Activated CD4-positive, alpha-beta T cell treated with anti-CD3 and anti-CD28 coated beads for 4 hours (primary cell): ENCODE measurements at places on chromosomes 7 and 10.

DNA sequence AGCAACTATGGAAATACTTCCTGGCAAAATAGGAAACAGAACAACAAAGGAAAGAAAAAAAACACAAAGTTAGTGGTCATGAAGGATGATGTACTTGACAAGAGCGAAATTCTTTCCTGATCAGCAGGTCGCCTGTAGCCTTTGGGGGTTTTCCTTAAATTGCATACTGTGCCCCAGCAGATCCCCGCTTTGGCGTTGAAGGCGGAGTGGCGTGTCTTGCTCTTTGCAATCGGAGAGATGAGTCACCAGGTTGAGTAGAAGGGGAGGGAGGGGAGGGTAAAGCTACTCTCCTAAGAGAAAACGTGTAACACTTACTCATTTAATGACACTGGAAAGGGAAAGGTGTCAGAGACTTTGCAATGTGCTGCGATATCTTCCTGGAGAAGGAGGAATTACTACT lies 587.2 kb downstream of the SORCS1 start:
- DNase-seq: no peak

DNA sequence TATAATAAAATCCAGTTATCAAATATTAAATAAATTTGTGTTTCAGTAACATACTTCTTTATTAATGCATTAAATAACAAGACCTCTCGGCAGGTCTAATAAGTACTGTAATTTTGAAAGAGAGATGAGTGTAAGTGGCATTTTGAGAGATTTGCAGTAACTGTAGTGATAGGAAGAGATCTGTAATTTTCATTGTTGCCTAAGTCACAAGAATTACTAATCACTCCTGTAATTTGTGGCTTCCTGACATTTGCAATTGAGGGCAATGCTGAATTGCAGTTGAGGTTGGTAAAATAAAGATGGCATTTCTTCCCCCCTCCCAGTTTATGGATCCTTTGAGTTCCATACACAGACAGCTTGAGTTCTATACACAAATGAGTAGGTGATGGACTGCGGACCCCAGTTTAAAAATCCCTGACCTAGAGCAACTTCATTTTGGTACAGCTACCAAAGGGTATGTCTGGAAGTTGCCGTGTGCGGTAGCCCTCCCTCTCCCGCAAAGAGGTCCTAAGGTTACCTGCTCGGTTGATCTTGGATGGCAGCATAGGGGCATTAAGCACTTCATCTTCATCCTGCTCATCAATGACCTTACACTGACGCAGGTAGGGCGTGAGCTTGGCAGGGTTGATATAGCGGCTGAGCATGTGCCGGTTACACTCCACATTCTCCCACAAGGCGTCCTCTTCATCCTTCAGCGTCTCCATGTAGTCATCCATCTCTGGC lies 96.4 kb downstream of the CARD11 start:
- no peak for DNase-seq

DNA sequence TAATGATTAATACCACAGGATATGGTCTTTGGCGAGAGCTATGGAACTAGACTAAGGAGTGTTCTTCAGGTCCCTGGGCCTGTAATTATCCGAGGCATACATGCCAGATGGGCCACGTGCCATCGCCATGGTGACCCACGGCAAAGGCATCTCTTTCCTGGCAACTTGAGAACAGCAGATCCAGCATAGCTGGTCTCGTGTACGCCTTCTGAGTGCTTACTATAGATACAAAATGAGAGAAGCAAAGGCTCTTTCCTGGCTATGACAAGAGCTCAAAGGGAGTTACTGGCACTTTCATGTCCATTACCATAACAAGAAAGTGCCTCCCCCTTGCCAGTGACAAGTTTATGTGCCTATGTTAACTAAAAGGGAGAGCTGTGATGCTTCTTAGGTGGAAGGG lies 26.0 kb upstream of the GLI3 start:
- no peak for DNase-seq

DNA sequence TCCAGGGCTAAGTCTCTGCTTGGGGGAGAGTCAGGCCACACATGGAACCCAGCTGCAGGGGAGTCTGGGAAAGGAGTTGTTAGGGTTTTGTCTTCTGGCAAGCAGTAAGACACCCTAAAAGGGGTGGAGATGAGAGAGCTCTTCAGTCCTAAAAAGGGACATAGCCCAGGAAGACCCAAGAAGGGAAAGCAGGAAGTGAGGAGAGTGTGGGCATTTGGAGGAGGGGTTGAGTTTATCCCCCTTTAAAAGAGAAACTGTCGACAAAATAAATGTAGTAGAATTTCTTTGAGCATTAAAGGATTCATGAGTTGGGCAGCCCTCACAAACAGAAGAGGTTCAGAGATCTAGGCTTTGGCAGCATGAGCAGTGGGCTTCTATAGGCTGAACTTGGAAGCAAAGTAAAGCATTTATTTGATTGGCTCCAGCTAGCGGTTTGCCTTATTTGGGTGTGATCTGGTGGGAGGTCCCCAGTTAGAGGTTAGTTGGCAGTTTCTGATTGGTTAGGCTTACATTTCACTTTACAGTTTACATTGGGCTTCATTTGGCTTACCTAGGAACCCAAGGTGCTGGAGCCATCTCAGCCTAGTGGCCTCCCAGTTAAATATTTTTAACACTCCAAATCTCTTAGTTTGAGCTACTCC lies 246.7 kb downstream of the CAMK1D start:
- DNase-seq: no peak

DNA sequence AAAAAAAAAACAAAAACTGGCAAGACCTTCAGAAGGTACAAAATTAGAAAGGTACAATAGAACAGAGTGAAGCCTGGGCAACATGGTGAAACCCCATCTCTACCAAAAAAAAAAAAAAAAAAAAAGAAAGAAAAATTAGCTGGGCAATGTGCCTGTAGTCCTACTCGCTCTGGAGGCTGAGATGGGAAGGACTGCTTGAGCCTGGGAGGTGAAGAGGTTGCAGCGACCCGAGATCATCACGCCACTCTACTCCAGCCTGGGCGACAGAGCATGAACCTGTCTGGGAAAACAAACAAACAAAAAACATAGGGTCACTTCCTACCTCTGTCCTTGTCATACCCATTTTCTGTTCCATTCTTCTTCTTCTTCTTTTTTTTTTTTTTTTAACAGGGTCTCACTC lies 45.6 kb upstream of the DLG5 start:
- DNase-seq: no peak

DNA sequence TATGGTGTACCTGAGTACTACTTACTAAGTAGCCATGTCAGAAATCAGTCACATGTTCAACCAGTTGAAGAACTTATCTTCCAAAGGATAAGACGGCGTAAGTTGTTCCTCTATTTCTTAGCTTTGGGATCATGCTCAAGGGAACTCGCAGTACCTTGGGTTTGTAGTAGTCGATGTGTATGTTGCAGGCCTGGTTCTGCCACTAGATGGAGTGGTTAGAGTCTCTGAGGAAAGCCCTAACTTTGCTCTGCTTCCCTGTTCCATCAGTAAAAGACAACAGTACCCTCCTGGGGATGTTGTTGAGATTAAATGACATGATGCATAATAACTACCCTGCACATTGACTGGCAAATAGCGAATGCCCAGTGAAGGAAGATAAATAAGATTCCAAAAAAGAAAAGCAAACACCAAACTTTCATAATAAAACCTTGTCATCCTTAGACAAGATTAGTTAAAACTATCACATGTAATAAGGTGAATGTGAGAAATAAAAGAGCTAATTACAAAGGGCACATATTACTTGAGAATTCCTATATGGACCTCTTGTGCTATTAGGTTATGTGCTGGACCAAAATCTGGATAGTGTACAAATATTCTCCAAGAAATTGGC lies 165.9 kb downstream of the ABCA13 start:
- no peak for DNase-seq

- no peak for DNase-seq
Measured at GRCh38 chr7:82141427-82141826, 302.1 kb downstream of the CACNA2D1 start.

- no peak for DNase-seq
Measured at GRCh38 chr7:108836256-108836655, 266.6 kb downstream of the DNAJB9 start.

DNA sequence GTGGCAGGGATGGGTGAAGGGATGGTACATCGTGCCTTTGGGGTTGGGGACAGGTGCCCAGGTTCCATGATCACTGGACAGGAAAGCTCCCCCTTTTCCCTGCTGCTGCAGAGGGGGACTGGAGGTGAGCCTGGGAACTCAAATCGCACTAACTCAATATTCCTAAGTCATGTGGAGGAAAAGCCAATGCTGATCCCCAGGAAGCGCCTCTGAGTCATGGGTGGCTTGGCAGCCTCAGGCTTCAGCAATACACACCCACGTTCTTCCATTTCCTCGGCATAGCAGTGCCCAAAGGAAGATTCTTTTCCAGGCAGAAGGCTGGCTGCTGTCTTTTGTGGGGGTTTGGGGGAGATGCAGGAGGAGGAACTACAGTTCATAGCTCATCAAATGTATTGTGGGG lies 165.8 kb downstream of the CCDC3 start:
- DNase-seq: no peak

DNA sequence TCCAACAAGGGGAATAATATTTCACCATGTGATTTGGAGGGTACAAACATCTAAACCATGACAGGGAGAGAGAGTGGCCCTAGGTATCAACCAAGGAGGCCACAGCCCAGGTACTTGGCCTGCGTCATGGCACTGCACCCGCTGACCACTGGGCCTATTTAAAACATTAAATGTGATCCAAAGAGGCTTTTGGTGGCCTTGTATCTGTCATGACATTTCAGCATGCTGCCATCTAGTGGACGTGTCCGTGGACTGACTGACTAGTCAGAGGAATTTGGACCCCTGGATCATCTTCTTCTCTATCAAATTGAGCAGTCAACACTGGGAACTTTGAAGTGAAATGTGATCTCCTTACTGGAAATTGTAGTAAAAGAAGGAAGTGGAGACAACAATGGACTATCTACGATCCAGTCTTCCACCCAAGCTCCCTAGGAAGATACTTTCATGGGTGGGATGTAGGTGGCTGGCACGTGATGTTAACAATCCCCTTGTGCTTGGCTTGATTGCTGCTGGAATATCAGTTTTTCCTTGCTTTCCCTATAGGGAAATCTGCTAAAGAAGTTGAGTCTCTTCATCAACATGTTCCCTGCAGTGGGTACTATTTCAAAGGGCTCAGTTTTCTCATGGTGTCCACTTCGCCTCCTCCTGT lies 24.6 kb upstream of the ITGA8 start:
- DNase-seq: peak; percentile 18

DNA sequence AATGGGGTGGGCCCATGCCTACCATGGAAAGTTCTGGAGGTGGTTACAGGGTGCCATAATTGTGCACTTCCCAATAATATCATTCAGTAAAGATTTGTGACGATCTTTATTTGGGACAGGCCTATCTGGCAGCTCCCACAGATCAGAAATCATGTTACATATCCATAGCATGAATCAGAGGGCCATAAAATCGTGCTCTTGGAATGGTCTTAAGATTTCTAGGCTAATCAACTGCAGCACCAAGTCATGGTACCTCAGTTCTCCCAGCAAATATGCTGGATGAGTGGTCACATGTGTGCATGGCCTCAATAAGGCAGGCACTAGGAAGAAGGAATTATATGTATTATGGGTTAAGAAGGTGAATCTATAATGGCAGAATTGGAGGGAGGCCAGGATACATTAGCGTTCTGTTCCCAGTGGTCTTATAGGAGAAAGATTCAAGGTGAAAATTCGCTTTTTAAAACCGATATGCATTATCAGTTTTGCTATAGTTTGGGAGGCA lies 134.7 kb downstream of the NRP1 start:
- no peak for DNase-seq

- DNase-seq: no peak
Measured at GRCh38 chr10:112203328-112204076, 19.9 kb upstream of the GPAM start.

DNA sequence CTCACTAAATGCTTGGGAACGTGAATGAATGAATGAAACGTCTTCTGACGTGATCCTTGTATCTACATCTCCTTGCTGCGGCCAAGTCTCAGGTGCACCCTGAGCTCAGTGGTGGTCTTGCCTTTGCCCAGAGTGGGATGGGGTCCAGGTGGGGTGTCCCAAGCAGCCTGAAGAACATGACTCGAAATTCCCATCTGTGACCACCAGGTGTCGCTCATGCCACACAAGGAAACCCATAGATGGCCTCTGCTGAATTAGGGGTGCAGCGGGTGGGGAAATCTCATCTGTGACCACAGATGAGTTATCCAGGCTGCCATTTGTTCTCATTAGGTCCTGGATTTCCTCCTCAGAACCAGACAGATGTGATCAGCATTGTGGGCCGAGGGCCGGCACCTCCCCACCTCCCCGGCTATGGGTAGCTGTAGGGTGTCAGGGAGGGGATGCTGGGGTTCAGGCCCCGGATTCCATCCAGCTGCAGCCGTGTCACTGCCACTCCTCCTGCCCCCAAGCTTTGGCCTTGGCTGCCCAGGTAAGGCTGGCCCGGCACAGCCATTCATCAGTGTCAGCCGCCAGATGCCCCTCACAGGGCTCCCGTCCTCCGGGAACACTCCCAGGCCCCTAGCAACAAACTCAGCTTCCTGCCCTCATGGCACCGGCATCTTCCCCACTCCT lies 21.0 kb upstream of the GNA12 start:
- DNase-seq: peak; percentile 64

GRCh38 chr10:132447446-132448247 lies 50.6 kb downstream of the PWWP2B start:
- peak; percentile 65 for DNase-seq

- DNase-seq: no peak
Measured at GRCh38 chr10:79490400-79491142, 21.8 kb upstream of the EIF5AL1 start.
